ENCODE measurements at places on chromosomes 2 and 18.

- DNase-seq, result no peak
These were observed 197.7 kb upstream of the RAB12 start for GRCh38 chr18:8411492-8411891.

- no peak for DNase-seq
These were observed 96.9 kb downstream of the GYPC start for GRCh38 chr2:126752876-126753275.

DNA sequence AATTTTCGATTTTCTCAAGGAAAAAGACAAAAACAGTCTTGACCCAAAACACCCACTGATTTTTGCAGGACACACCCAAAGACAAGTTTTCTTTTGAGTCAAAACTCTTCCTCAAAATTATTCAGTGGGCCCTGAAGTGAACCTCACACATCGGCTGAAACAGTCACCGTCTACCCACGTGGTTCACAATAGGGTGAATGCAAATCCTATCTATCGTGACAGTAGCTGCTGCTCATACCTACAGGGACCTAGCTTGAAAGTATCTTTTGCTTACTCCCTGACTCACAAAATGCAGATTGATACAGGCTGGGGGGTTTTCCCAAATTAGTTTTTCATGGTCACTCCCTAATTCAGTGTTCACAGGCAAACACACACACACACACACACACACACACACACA, 10.7 kb upstream of the CD226 start:
- DNase-seq, result no peak

- no peak for DNase-seq
These were observed 1.6 kb downstream of the EHD3 start for GRCh38 chr2:31235504-31235902.

DNA sequence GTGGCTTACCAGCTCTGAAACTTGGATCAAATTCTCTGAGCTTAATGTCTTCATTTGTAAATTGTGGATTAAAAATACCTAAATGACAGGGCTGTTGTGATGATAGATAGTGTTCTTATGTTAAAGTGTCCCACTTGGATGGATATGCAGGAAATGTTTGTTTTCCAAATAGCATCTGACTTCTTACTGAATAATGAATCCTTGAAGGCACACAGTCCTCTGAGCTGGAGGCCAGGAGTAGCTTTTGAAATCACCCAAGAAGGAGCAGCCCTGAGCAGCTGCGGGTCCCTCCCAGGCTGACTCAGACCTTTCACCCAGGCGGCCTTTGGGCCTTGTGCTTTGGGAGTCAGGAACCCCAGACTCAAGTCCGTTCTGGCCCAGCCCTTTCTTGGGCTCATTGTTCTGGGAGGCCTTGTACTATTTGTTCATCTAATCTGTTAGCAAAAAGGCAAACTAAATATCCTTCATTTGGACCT, 173.0 kb upstream of the GATA6 start:
- no peak for DNase-seq

GRCh38 chr2:231174211-231174651, 24.2 kb upstream of the ARMC9 start:
- DNase-seq, result no peak

GRCh38 chr2:65193446-65193845, 34.2 kb upstream of the ACTR2 start:
- no peak for DNase-seq

DNA sequence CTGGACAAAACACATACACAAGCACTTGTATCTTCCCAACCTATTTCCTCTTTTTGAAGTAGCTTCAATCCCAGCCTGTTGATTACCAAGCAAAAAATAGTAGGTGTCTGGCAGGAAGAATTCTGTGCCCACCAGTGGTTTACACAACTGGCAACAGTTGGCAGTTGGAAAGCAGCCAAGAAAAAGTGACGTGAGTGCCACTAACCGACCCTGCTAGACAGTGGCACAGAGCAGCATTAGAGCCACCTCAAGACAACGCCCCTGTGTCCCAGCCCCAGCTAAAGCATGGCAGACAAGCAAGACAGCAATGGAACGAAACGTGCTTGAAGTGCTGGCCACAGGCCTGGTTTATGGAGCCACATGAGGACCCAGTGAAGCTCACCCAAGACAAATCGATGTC, 379.6 kb downstream of the FBXO15 start:
- no peak for DNase-seq

- DNase-seq, result no peak
These were observed 229.4 kb downstream of the HAUS1 start for GRCh38 chr18:46333431-46334135.

GRCh38 chr2:173523497-173523896, 168.8 kb downstream of the CDCA7 start:
- DNase-seq, result no peak

GRCh38 chr18:60411715-60412114, 39.1 kb upstream of the MC4R start:
- no peak for DNase-seq

- no peak for DNase-seq
These were observed 230.3 kb downstream of the SLC4A3 start for GRCh38 chr2:219857751-219858150.

- no peak for DNase-seq
These were observed 2.9 kb upstream of the SCYGR2 start for GRCh38 chr2:227595797-227596196.

GRCh38 chr2:203682688-203683130, 23.7 kb upstream of the CD28 start:
- DNase-seq, result no peak

DNA sequence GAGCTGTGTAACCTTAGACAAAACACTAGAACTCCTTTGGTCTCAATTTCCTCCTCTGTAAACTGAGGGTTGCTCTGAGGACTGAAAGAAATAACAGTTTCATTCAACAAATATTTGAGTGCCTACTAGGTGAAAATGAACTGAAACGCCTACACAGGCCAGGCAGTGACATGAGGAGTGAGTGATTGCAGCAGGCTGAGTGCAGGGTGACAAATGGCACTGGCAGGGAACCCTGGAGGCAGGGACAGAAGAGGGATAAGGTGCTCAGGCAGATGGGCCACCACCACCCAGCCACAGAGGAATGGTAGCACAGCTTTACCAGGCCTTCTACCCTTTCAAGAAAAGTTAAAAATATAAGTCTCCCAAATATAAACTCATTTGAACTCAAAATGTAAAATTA, 11.5 kb upstream of the RNU4ATAC start:
- DNase-seq, result no peak
